Hippocampal formation (tissue), 2 donors: ENCODE measurements at places on chromosomes 4 and X.

- no peak for DNase-seq
Measured at GRCh38 chr4:174154215-174154854, 129.1 kb downstream of the FBXO8 start.

GRCh38 chr4:189443341-189443740 is 497.3 kb upstream of the FRG1 start:
- DNase-seq, result no peak

DNA sequence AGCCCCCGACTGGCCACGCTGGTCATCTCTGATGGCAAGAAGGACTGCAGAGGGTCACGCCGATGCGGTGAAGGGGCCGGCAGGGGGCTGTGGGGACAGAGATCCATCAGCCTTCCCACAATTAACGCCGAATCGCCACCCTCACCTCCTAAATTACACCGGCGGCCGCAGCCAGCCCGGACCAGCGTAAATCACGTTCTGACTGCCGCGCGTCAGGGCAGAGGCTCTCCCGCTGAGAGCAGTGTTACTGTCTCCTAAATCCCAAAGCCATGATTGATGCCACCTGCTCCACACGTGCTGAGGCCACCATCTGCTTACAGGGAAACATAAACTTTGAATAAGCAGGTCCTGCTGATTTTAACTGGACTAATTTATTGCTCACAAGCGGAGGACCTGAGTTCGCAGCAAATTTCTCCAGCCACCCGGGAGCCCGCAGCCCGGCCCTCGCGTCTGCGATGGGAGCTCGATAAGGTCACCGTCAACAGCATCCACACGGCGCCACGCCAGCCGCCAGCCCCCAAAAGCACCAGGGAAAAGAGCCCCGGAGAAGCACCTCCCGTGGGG is 127.3 kb upstream of the NKX1-1 start:
- DNase-seq, result no peak

DNA sequence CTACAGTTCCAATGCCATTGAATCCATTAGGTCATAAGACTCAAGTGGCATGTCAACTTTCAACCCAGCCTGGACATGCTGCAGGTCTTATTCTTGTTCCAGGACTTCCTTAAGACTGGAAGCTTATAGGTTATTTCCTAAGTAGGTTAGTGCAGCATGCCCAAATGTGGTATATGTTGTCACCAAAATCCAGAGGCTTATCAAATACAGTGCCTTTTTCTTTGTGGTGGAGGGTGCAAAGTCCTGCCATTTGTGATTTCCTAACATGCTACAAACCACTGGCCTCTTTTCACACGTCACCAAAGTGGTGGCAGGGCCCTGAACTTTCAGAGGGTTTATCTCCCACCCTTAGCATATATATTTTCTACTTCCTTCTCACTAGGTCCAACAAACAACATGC is 9.7 kb upstream of the TMEM184C start:
- no peak for DNase-seq

DNA sequence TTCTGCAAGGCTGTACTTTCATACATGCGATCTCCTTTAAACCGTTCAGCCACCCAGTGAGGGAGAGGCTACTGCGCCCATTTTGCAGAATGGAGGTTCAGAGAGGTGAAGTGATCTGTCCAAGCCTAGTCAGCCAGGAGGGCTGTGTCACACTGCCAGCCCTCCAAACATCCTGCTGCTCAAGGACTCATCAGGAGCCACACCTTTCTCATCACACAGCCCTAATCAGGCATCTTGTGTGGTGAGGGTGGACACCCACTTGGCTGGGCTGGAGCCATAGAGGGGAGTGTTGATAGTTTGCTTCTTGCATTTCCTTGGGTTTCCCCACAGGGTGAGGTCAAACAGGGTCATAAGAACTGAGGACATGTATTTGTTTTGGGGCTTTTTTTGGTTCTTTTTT is 5.4 kb upstream of the CXCR3 start:
- DNase-seq, result no peak

DNA sequence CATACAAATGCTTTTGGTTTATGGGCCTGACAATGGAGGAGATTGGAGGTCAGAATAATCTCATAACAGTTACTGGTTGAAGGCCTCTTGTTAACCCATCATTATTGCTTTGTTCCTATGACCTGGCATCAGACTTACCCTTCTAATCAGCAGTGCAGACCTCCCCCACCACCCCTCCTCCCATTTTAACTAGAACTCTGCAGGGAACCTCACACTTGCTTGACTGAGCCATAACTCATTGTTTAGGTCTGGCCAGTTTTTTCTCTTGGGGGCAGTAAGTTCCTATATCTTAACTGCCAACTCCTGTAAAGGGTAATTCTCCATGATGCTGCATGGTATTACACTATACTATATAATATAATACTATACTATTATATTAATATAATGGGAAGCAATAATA is 609.3 kb downstream of the IL1RAPL1 start:
- DNase-seq, result no peak

- DNase-seq, result no peak
Measured at GRCh38 chrX:73877687-73878086, 314.7 kb downstream of the CHIC1 start.

- no peak for DNase-seq
Measured at GRCh38 chr4:71607780-71608677, 175.8 kb downstream of the GC start.

DNA sequence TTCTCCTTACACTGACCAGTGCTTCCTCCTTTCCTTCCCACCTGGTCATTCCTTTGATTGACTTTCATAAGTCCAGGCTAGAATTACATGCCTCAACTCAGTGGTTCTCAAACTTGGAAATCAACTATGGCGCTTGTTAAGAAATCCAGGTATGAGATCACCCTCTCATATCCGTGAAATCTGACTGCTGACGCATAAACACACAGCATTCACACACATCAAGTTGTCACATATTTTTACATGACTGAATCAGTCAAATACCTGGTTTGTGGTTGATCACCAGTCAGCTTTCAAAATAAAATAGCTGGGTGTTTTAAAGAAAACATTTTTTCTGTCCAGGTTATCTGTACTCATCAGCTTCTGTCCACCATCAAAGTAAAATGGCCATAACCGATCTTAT is 433.5 kb downstream of the AFF2 start:
- no peak for DNase-seq

DNA sequence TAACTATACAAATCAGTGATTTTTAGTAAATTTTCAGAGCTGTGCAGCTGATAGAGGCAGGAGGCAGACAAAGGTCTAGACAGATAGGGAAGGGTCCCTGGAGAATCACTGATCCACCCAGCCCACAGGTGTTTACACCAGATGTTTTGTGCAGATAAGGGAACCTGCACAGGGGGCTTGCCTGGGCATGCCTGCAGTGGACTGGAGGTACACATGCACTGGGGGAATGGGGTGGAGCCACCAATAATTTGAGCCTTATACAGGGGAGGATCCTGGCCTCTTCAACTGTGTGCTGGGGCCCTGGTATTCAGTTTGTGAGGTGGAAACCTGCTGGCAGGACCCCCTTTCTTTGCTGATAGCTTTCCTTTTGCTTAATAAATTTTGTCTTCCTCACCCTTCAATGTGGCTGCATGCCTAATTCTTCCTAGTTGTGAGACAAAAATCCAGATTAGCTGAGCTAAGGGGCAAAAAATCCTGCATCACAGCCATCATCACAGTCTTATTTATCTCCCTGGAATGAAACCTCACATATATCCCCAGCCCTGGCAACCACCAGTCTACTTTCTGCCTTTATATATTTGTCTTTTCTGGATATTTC is 102.8 kb downstream of the KDM6A start:
- no peak for DNase-seq

- DNase-seq, result no peak
Measured at GRCh38 chr4:3417448-3417847, 24.3 kb upstream of the HGFAC start.

GRCh38 chrX:22147214-22147613 is 115.1 kb downstream of the PHEX start:
- no peak for DNase-seq

GRCh38 chrX:13491061-13491460 is 78.3 kb upstream of the EGFL6 start:
- no peak for DNase-seq

DNA sequence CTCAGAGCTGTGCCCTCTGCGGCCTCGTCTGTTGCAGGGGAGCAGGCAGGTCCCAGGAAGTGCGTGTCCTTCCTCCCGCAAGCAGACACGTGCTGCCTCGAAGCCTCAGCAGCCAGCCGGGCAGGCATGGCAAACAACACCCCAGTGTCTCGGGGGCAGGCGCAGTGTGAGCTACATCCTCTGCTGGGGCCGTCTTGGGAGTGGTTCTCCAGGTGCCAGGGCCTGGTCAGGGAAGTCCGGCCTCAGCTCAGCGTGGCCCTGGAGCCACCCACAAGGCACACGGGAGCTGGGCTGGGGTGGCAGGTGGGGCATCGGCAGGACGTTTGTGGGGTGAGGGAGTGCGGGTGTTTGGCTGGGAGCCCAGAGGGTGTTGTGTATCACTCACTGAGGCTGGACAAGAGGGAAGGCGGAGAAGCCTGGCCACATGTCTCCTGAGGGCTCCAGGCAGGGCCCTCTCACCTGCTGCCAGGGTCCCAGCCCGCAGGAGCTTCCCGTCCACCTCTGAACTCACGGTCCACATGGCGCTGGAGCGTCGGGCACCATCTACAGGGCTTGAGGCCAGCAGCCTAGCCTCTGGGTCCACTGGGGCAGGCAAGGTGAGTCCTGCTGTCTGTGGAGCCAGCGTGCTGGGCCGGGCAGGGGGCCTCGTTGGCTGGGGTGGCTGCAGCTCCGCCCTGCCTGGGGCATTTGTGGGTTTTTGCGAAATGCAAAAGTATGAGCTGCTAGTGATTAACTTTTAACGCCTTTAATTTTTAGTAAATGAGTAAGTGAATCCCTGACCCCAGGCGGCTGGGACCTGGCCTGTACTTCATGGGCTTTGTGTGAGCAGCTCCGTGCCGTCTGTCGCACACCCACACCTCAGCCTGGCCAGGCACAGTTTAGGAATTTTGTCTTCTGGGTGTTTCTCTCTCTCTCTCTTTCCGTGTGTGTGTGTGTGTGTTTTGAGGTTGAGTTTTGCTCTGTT is 17.3 kb upstream of the UVSSA start:
- DNase-seq, result no peak

DNA sequence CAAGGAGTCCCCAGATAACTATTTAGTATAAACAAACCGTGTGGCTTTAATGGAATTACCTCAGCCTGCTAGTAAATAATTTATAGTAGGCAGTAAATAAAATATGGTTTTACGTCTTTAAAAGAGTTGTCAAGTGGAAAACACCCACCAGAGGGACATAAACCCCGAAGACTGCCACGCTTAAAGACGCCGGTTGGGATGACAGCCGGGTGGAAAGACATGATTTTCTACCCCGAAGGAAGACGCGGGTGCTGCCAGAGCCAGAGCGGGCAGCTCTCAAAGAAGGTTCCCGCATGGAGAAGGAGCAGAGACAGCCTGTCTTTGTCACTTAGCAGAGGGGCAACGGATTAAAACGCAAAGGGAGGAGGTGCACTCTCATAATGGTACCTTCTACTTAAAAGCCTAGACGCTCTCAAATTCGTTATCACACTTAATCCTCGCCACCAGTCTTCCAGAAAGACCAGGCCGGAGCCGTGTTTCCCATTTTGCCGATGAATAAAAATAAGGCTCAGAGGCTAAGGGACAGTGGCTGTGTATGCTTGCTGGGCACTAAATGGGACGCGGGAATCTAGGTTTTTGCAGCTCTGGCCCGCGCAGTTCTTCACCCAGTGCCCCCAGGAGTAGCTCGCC is 140.5 kb upstream of the ZIC3 start:
- DNase-seq, result no peak

DNA sequence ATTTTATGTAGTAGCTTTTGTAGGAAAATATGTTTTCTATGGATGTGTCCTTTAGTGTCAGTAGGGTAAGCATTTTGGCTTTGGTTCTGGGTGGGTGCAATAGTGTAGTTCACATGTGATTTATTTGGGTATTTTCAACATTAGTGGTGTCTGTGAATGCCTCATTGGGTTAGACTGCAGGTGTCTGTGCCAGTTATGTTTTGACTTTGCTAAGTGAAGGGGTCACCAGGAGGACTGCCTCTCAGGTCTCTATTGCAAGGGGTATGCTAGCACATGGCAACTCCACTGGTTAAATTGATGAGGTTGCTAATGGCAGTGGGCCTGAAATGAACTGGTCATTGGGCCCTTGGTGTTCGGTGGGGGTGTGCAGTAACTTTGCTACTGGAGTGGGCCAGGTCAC is 467.1 kb downstream of the NAF1 start:
- no peak for DNase-seq

GRCh38 chr4:169030562-169030982 is 20.5 kb upstream of the CBR4 start:
- DNase-seq, result no peak

GRCh38 chrX:119895843-119896326 is at the start of gene AKAP14:
AKAP14 (plus strand) TSS chrX:119895893; CDS start chrX:119903224, 7,331 bp downstream.
- DNase-seq, result no peak

- no peak for DNase-seq
Measured at GRCh38 chrX:145949056-145949455, 131.4 kb downstream of the SLITRK2 start.

DNA sequence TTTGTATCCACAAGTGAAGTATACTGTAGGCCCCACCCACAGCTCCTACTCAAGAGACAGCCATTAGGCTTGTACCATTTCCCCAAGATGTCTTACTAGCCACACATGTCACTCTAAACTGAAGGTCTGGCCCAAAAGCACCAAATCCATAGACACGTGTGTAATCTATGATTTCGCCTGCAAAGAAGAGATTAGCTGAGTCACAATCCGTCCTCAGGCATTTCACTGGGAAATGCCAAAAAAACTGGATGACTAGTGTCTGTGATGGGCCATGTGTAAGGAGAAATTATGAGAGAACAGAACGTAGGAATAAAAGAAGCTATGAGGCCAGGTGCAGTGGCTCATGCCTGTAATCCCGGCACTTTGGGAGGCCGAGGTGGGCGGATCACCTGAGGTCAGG is 21.9 kb upstream of the RP2 start:
- no peak for DNase-seq

DNA sequence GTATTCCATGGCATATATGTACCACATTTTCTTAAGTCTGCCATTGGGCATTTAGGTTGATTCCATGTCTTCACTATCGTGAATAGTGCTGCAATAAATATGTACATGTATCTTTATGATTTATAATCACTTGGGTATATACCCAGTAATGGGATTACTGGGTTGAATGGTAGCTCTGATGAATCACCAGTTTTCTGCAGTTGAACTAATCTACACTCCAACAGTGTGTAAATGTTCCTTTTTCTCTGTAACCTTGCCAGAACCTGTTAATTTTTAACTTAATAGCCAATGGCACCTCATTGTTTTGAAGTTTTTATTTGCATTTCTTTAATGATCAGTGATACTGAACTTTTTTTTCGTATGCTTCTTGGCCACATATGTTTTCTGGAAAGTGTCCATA is 152.5 kb downstream of the CCNG2 start:
- no peak for DNase-seq

GRCh38 chr4:94843216-94843615 is 85.5 kb downstream of the BMPR1B start:
- no peak for DNase-seq

DNA sequence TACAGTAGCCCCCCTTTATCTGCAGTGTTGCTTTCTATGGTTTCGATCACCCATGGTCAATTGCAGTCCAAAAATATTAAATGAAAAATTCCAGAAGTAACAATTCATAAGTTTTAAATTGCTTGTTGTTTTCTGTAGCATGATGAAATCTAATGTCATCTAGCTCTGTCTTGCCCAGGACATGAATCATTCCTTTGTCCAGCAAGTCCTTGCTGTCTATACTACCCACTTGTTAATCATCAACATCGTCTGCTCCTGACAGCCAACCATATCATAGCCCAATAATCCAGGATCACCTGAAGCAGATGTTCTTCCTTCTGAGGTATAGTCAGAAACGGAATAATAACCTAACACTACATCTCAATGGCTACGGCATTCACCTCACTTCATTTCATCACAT is 79.8 kb downstream of the ADAMTS3 start:
- no peak for DNase-seq

- no peak for DNase-seq
Measured at GRCh38 chr4:128727658-128728057, 81.8 kb upstream of the JADE1 start.
